ENCODE measurements at places on chromosomes 7 and 10.

DNA sequence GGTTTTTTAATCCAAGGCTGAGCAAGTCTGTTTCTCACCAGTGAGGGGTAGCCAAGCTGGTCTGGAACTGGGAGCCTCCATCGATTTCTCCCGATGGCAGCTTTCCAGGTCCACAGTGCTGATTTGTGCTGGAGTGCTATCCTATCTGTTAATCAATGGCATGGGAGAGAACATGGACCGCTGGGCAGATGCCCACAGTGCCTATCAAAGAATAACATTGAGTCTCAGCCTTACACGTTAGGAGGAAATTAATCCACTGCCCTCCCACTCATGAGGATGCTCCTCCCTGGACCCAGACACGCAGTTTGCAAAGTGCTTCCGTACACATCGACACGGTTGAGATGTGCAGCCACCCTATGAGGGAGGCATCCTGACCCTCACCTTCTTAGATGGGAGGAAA, 36.0 kb upstream of the CUX1 start:
- DNase-seq, result no peak

- no peak for DNase-seq
These were observed 113.6 kb upstream of the BTBD16 start for GRCh38 chr10:122157451-122157850.

DNA sequence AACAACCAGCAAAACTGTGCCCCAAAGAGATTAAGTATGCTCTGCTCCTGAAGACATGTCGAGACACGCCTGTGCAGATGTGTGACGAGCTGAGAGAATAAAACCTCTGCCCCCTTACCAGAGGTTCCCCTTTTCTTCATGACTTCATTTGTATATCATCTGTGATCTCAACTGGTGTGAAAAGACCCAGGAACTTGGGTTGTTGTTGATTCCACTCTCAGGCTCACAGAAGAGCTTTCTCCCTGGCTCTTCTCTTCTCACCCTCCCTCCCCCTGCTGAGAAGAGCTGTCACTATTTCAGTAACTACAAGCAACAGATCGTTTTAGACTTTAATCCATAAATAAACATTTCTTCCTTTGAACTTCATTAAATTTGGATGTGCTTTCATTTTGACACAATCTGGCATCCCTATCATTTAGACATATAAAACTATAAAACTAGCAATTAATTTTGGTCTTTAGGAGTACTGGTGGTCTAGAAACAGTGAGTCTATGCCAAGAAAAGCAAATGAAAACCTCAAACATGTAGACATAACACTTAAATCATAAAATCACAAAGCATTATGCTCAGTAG, 179.3 kb upstream of the FZD8 start:
- no peak for DNase-seq

- no peak for DNase-seq
These were observed 21.8 kb upstream of the ZMIZ1 start for GRCh38 chr10:79046741-79047583.

GRCh38 chr10:47320812-47321211, 1.4 kb upstream of the GDF2 start:
- DNase-seq, result no peak

DNA sequence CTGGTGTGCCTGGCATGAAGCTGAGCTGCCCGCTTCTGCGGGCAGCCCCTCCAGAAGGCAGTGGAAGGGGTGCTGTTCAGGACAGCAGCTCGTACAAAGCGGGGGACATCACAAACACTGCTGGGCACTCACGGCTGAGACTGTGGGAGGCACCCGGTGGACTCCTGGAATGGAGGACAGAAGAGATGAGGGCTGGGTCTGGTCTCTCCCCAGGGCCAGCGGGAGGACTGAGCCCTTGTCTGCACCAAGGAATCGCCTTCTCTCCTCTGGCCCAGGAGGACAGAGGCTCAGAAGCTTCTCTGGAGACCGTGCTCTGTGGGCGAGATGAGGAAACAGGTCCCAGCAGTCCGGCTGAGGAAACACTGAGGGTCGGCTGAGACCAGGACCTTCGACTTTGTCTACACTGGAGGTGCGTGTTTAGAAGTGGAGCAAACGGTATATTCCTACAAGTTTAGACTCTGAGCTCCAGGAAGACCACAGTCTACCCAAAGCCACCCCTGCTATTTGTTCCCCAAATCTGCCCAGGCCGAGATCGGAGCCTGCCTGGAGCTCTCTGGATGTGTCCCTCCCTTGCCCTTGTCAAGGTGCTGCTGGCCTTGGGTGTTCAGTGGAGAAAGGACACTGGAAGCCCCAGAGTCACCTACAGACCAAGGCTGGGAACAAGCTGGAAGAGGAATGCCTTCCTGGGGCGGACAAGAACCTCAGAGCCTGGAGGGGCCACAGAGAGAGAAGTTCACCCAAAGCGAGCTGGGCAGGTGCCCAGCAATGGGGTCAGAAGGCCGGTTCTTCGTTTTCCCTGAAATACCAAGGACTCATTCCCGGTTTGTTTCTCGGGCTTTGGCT, 12.9 kb upstream of the INPP5A start:
- no peak for DNase-seq

DNA sequence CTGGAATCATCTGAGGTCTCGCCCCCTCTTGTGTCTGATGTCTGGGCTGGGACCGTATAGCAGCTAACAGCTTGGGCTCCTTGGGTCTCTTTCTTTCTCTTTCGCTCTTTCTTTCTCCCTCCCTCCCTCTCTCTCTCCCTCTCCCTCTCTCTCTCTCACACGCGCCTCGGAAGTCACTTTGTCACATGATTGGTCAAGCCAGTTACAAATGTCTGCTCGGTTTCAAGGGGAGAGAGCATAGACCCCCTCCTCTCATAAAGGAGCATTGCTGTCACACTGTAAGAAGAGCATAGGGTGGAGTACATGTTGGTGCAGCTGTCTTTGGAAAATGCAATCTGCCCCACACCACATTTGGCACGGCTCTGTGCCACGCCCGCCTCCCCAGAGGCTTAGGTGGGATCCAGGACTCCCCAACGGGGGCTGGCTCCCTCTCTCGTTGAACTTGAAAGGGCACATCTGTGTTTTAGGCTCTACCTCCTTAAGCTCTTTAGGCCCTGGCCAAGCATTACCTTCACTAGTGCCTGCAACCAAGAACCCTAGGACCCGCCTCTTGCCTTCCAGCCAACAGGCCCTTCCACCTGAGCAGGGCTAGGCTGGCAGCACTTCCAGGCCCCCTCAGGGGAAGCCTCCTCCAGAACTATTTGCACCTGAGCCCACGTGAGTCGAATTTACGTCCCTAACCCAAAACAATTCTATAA, 61.9 kb upstream of the CACUL1 start:
- DNase-seq, result no peak

DNA sequence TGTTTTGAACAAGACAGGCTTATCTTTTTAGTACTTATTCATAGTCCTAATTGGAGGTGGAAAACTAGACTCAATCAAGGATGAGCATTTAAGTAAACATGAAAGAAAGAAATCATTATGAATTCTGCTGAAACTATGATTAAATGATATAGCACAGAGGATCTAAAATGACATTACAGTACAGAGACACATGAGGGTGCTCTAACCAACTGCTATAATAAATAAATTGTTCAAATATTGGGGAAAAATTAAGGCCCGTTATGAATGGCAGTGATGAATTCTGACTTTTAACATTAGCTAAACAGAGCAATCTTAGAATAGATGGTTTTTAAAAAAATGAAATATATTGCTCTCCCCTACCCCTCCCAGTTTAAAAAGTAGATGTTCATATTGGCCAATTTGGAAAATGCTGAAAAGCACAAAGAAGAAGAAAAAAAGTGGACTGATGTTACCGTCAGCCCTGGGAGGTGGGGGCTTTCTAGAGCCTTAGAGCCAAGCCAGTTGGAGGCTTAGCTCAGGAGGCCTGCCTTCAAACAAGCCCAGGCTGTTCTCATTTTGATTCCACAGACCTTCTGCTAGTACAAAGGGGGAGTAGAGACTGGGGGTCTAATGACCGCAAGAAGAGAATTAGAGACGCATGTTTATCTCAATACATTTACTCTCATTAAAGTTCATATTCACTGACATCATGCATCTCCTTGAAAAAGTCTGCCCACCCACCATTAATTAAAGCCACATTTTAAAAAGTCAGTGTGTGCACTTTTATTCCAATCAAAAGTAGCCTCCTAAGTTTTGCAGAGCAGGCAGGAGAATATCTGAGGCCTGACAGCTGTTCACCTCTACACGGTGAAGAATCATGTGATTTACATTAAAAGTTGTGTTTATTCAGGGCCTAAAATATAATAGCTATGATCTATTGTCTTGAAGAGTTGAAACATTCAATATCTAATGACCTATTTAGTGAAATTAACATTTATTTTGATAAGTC, 10.0 kb downstream of the WNT2 start:
- no peak for DNase-seq

DNA sequence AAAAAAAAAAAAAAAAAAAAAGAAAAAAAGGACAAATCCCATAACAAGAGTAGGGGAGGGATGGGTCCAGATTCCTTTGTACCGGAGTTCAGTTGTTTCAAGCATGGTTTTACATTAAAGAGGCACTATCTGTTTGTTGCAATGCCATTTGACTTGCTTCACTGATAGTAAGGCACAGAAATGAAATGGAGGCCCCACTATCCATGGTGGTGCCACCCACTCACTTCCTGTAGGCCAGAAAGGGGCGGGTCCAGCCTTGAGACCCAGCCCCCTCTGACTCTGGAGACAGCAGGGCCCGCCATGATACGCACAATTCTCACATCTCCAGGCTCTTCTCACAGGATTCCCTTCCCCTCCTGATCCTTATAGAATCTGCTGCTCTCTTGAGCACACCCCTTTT, 100.0 kb downstream of the CLEC2L start:
- DNase-seq, result no peak

GRCh38 chr10:1475098-1475591, 262.2 kb downstream of the ADARB2 start:
- DNase-seq, result no peak

DNA sequence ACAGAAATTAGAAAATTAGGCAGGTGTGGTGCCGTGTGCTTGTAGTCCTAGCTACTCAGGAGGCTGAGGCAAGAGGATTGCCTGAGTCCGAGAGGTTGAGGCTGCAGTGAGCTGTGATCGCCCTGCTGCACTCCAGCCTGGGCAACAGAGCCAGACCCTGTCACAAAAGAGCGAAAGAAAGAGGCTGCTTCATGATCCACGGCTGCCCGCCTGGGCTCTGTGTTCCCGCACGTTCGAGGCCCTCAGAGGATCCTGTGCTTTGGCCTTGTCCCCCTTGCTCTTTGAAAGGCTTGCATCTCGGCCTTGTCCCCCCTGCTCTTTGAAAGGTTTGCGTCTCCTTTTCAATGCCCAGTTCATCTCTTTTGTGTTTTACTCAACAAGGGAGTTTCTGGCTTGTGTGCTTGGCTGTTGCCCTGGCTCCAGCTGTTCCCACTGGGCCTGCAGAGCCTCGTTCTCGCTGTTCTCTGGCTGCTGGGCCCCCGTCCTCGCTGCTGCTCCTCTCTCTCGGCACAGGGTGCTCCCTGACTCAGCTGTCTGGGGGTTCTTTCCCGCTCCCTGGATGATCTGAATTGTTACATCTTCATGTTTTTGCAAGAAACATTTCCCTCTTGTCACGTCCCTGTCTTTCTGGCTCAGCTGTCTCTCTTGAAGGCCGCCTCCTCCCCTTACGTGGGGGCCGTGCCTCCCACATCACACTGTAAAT, 45.1 kb upstream of the INPP5A start:
- no peak for DNase-seq

DNA sequence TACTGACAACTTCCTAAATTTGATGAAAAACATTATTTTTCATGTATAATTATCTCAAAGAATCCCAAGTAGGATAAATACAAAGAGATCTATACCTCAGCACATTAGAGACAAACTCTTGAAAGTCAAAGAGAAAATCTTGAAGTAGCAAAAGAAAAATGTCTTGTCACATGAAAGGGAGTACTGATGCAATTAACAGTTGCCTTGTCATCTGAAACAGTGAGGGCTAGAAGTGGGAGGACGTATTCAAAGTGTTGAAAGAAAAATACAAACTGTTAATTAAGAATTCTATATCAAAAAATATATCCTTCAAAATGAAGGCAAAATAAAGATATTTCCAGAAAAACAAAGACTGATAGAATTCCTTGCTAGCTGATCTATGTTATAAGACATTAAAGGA, 35.5 kb upstream of the ARHGAP22 start:
- DNase-seq, result no peak

GRCh38 chr10:58791137-58791536, 278.5 kb downstream of the BICC1 start:
- no peak for DNase-seq

GRCh38 chr7:90404777-90405176, 1.5 kb downstream of the CLDN12 start:
- no peak for DNase-seq

DNA sequence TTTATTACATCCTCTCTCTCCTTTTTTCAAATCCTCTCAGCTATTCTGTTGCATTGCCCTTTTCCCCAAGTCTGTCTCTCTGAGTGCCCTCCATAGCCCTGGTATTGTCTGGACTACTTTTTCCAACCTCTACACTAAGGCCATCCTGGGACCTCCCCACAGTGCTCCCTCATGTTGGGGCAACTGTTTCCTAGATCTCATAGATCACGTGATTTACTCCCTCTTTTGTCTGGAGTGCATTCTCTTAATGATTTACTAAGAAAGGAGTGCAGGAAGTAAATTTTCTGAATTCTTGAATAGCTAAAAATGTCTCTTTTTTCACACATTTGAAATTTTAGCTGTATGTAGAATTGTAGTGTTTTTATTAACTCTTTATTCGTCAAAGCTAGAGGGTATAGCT, 217.0 kb downstream of the PAXIP1 start:
- no peak for DNase-seq

GRCh38 chr10:131686781-131687420, 213.9 kb upstream of the PPP2R2D start:
- DNase-seq, result no peak

DNA sequence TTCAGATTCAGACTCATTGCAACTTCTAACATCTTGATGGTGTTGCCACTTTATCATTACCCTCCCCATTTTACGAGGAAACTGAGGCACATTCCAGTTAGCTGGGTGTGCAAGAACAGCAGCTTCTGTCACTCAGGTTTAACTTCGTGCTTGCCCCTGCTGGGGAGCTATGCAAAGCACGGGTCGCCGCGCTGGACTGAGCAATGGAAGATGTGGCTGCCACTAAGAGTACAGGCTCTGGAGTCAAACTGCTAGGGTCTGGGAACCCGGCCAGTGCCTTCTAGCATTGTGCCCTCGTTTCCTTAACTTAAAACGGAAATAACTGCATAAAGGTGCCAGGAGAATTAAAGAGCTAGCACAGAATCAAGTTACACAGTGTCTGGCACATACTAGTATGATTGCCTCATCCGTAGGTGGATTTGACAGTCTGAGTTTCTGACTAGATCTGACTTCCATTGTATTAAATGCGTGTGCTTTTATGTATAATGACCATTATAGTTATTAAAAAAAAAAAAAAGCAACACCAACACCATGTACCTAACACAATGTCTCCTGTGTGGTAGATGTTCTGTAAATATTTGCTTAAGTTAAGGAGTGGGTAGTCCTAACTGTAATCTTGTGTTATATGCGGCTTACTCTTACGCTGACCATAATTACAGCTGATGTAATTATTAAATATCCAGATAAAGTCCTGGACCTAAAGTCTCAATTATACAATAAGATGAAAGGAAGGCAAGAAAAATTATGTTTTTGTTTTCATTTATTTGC, 842 bp downstream of the ZNF22 start:
- no peak for DNase-seq

GRCh38 chr10:89360157-89360556, 17.7 kb upstream of the IFIT1B start:
- DNase-seq, result no peak
